ENCODE measurements at places on chromosomes 6 and 20.

- DNase-seq, result no peak
Observed at GRCh38 chr20:3371754-3372153, 35.7 kb downstream of the DNAAF9 start.

- no peak for DNase-seq
Observed at GRCh38 chr6:128421788-128422187, 98.6 kb downstream of the PTPRK start.

- DNase-seq, result no peak
Observed at GRCh38 chr20:17856837-17857605, 111.6 kb downstream of the SNX5 start.

GRCh38 chr6:141265756-141266623 is 866.7 kb upstream of the GJE1 start:
- no peak for DNase-seq

DNA sequence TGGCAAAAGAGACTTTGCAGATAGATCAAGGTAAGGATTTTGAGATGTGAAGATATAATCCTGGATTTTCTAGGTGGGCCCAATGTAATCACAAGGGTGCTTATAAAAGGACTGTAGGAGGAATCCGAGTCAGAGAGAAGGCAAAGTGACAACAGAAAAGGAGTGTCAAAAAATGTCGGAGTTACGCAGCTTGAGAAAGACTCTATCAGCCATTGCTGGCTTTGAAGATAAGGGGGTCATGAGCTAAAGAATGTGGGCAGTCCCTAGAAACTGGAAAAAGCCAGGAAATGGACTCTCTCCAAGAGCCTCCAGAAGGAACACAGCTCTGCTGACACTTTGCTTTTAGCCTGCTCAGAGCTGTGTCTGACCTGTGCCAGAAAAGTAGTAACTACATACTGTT is 8.7 kb upstream of the RWDD1 start:
- DNase-seq, result no peak

- DNase-seq, result no peak
Observed at GRCh38 chr20:24971376-24972101, 21.0 kb downstream of the APMAP start.

GRCh38 chr6:161169696-161170095 is 104.2 kb downstream of the AGPAT4 start:
- no peak for DNase-seq

DNA sequence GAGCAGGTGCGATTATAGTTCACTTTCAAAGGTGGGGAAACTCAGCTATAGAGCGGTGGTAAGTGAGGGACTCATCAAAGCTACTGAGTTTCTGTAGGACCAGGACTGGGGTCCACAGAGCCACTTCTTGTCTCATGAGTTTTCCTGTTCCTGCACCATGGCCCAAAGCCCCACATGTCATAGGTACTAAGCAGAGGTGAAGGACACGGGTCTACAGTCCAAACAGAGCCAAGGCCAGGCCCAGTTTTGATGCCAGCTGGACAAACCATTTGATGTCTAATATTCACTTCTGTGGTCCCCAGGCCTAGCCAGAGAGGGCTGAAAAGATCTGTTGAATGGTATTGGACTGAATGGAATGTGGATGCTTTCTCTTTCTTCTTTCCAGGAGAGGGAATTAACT is 11.0 kb downstream of the BPIFB6 start:
- no peak for DNase-seq

DNA sequence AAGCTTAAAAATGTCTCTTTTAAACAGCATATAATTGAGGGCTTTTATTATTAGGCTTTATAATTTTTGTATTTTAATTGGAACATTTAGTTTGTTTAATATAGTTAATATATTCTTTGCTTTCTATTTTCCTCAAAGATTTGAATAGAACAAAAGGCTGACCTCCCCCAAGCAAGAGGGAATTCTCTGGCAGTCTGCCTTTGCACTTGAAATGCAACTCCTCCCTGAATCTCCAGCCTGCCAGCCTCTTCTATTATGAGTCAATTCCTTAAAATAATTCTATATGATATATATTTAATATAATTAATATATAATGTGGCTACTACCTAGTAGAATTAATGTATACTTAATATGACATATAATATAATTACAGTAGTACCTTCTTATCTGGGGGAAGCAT is 69.2 kb downstream of the PTPRA start:
- no peak for DNase-seq

DNA sequence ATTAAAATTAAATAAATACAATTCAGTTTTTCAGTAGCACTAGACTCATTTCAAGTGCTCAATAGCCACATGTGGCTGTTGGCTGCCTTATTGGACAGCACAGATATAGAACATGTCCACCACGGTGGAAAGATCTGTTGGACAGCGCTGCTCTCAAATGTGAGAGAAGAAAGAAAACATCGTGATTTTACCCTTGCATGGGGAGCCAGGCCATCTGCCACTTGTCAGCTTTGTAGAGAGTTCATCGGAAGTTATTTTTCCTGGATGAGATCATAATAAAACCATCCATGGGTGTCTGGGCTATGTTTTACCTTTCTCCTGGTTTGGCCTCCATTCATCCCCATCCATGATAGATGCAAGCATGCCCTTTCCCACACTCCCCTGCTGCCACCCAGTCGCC is 5.8 kb upstream of the KIF3B start:
- no peak for DNase-seq

DNA sequence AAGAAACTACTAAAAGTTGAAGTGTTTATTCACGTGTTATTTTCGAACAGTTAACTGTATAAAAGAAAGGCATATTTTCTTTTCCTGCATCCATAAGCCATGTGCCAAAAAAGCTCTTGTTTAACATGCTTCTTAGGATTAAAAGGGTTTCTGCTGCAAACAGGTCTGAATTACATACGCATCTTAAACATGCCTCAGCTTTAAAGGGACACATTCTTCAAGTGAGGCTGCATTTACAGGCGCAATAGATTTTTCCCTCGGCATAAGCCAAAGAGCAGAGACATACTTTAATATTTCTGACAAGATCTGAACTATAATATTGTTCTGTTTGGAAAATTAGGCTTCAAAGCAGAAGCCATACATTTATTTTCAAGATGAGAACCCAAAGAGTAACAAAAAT is 39.4 kb downstream of the PDE7B start:
- DNase-seq, result no peak

GRCh38 chr6:36914227-36914794 is 28.6 kb downstream of the C6orf89 start:
- DNase-seq, result no peak

DNA sequence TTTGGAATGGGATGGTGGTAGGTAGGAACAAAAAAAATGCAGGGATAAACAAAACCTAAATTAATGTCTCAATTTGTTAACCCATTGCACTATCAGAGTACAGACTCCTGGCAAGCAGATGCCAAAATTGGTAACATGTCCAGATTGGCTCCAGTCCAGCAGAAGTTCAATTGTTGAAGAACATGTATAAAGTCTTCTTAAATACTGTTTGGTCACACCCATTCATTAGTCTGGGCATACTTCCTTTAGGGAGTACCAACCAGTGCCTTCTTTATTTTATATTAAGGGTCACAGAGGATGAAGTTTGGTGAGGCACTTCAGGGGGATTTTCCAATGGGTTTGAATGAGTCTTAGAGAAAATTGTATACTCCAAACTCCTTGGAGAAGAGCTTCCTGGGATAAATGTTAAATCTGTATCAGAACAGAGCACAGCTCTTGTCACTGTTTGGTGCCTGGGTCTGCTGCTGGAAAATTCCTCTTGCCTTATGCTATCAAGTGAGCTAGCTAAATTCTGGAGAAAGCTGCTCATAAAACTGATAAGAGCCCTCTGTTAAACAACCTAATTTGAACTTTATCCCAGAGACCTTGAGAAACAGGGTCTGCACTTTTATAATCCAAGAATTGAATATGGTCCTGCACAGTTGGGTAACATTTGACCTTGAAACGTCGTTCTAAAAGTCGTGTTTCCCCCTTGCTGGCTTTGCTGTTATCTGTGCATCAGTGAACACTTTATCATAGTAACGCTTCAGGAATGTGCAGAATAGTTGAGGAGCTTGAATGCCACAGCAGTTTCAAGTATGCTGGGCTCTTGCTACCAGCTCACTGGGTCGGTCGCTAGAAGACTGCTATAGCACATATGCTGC is 334.1 kb upstream of the CITED2 start:
- no peak for DNase-seq

GRCh38 chr6:102197211-102197610 is 803.7 kb downstream of the GRIK2 start:
- DNase-seq, result no peak

DNA sequence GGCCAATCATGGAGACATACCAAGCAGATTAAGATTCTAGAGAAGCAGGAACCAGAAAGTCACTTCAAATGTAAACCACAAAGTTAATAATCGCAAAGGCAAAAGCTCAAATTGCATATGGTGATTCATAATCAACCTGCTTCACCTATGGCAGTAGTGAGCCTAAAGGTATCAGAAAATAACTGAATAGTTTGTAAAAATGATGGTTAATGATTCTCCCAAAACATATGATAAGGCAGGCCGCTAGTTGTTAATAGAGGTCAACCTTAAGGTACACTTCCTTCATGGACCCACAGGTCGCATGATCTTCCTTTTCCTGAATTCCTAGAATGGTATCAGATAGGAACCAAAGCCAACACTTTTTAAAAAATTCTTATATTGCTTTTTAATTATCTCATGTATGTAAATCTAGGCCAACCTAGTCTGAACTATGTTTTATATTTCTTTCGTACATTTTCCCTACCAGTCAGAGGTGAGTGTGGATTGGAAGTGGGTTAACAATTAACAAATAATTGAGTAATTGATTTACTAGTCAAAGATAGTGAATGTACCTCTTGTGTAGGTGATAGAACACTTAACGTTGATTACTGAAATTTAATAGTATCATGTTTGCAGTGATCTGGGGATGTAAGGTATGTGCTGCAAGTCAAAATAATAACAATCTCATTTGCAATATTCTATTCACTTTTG is 16.4 kb downstream of the TAAR2 start:
- no peak for DNase-seq

GRCh38 chr20:13259921-13260320 is 38.8 kb downstream of the ISM1 start:
- DNase-seq, result no peak

- DNase-seq, result no peak
Observed at GRCh38 chr6:36731622-36732310, 34.1 kb downstream of the RAB44 start.

DNA sequence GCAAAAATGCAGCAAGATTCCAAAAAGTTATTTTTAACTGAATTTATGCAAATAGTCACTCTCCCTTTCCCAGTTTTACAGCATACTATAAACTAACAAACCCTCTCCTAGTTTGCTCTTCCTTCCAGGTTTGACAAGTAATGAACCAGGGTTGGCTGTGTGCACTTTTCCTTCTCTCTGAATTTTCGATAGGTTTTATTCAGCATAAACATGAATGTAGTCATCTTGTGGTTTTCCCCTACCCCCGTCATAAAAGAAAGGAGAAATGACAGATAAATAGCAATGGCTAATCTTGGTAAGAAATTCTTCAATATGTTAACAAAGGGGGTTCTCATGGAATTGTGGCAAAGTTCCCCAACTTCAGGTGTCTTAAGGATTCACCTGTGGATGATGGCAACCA is 26.3 kb downstream of the PRDM1 start:
- no peak for DNase-seq

- no peak for DNase-seq
Observed at GRCh38 chr6:139146317-139146726, 11.4 kb downstream of the HECA start.

DNA sequence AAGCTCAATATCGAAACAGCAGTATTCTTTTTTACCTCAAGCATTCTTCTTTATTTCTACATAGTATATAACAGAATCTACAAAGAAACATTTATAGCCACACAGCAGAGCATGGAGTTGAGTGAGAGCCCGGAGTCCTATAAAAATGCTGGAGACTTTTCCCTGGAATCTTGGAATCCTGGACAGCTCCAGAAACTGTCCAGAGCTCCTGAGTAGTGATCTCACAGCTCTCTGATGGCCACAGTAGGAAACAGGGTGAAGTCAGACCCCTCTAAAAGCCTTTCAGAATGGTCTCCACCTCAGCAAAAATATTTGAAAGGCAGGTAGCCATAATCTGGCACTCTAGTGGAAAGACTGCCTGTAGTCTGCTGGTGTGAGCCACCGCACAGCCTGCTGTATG is 149.3 kb upstream of the STXBP5 start:
- no peak for DNase-seq
